Left lobe of liver (tissue), 2 donors: ENCODE measurements at places on chromosomes 16 and 17.

- no peak for DNase-seq
These were observed 2.0 kb downstream of the RARA start for GRCh38 chr17:40310882-40311391.

DNA sequence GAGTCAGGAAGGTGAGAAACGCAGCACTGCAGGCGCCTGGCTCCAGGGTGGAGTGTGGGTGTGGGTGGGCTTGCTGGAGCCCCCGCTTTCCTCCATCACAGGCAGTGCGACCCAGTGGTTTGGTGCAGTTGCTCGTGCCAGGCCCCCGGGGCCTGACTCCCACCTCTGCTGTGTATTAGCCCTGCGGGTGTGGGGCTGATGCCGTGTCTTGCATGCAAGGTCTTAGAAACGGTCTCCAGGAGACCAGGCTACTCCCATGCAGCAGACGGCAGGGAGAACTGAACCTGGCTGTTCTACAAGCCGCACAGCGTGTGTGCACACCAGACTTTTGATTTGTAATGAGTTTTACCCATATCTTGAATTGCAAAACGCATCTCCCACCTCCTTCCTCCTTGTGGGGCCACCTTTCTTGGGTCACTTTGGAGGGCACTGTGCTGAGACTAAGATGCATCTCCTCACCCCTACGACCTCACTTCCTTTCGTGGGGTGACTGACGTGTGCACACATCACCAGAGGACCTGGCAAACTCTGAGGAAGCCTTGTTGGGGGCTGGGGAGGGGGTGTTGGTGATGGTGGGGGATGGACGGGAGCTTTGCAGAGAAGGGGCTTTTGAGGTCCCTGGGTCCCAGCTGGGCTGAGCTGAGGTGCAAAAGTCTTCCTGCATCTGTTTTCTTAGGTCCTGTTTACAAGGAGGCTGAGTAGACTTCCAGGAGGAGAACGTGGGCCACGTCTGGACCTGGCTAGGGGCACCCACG, 101.8 kb upstream of the TNRC6C start:
- no peak for DNase-seq

DNA sequence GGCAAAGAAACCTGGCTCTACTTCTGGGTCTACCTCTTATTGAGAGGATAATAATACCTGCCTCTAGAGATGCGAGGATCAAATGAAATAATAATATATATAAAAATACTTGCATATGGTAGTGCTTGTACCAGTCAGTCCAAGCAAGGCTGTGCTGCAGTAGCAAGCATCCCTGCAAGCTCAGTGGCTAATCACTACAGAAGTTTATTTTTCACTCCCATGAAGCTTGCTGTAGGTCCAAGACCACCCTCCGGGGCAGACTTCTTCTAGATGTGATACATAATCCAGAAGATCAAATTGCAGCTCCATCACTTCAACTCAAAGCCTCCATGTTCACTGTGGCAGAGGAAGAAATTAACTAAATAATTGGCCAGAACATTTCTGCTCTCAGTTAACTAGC, 48.9 kb upstream of the NKD1 start:
- no peak for DNase-seq

GRCh38 chr17:40561871-40562611, 3.2 kb downstream of the CCR7 start:
- peak; percentile 34 for DNase-seq

DNA sequence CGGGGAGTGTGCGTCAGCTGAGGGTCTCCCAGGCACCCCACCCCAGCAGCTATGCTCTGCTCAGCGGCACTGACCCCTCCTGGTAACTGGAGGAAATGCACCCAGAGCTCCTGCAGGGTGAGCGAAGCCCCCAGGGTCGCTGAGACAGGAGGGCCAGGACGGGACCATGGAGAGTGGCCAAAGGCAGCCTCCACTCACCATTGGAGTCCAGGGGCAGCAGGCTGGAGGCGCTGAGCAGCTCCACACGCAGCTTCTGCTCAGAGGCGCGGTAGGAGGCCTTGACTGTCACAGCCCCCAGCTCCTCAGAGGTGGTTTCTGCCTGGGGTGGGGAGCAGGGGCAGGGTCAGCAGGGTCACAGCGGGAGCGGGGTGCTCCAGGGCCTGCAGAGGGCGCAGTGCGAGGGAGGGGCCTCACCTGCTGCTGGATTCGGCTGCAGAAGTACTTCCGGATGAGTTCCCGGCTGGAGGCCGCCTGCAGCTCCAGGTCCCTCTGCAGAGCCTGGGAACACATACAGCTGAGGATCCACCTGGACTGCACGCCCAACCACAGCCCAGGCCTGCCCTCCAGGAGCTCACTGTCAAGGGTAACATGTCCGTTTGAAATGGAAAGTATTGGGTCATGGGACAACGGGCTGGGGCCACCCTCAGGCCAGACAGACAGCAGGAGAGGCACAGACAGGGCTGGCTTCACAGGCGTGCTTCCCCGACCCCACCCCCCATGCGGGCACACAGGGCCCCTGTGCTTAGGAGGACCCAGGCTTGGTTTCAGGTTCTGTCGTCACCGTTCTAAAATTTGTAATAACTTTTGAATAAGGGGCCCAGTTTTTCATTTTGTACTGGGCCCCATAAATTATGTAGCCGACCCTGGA, 13.8 kb downstream of the UNC13D start:
- no peak for DNase-seq

DNA sequence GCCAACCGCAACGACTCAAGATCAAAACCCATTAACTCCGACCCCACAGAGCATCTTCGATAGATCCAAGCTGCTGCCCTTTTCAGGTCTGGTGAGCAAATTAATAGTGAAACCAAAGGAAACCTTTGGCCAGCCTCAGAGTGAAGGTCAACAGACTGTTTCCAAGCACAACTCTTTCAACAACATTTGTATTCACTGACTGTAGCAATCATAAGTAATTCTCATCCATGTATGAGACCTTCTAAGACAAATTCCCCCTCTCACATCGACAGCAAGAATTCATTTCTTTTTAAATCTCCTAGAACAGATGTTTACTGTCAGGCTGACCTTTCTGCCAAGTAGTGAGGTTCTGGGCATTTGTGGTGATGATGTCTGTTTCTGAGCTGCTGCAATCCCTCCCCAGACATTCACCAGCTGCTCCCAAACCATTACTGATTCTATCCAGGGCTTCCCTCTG, 64.2 kb downstream of the SLC39A11 start:
- DNase-seq, result no peak

DNA sequence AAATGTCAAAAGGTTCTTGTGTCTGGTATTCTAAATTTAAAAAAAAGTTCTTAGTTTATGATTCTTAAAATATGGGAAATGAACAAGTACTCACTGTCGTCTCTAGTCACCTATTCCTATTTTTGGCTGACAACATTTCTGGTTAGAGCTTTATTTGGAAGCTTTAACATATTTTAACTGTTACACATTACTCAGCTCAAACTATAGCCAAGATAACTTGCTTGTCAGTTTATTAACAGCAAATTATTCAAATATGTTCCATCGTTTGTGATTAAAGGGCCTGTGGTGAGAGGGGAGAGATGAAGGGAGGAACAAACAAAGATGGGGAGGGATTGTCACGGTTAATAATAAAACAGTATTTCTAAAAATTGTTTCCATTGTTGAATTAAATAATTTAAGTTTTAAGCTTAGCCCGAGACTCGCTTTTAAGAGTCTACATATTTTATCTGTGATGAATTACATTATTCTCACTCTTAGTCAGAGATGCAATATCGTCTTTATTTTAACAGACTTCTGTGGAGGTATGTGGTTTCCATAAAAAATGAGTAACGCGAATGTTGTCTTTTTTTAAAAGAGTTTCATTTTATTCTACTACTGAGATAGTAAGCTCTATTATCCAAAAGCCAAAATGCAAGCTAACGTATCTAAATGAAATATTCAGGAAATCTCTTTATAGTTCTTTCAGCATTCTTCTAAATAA, 321.9 kb upstream of the PMFBP1 start:
- DNase-seq, result no peak

GRCh38 chr17:56389356-56389755, 204.1 kb upstream of the NOG start:
- DNase-seq, result no peak

DNA sequence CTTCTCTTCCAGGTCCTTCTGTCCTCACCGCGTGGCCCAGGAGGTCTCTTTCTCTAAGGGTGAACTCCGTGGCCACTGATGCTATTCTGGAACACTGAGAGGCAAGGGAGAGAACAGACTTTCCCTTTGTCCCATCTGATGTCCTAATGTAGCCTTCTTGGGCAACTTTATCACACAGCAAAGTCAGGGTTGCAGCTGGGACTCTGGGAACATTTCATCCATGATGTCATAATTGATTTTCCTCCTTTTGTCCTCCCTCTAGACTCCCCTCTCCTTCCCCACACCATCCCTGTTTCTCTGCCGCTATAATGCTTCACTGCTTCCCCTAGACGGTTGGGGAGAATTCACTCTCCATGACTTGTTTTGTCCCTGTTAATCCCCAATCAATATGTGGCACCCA, 201.0 kb downstream of the SHISA9 start:
- no peak for DNase-seq

DNA sequence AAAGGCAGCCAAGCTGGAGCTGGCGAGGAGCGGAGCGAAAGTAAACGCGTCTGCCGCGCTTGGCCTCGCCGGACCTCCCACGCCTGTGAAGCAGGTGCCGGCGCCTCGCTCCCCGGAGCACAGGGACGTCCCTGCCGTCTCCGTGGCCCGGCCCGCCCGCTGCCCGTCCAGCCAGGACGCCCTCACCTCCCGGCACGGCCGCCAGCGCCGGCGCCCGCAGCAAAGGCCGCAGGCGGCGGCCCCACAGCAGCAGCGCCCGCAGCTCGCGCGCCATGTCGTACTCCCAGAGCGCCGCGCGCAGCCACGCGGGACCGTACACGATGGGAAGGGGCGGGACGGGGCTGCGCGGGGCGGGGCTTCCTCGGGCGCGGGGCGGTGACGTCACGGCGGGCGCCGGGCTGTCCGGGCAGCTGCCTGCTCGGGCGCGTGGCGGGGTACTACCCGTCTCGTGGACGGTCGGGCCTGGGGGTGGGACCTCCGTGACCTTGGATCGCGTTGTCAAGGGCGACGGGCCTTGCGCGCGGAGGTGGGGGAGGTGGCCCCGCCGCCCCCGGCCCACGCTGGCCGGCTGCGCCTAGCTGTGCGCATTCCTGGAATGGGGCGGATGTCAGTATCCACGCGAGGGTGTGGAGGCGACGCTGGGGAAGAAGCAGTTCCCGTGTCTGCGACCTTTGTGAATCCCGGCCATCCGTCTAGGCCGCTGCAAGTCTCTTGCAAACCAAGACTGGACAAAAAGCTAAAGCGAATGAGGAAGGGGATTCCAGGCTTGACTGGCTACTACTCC, at the start of gene TRAP1:
TSS of gene TRAP1 (minus strand) at position 290 of the 784 bp plus-strand sequence. CDS start at position 274, 16 bp downstream.
- DNase-seq, result peak; percentile 92
